ENCODE measurements at places on chromosomes 16 and 17.

DNA sequence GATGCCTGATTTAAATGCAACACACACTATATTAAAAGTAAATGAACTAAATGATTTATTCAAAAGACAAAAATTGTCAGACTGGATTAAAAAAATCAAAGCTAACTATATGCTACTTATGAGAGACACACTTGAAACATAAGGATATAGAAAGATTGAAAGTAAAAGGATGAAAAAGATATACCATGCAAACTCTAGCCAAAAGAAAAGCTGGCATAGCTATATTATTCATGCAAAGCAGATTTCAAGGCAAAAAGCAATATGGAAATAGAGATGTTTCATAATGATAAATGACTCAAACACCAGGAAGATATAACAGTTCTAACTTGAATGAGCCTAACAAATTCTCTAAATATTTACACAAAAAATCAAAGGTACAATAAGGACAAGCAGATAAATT is 149.2 kb downstream of the MYO1D start:
- DNase-seq: no peak

- no peak for DNase-seq
Observed at GRCh38 chr16:85573696-85574641, 39.2 kb upstream of the GSE1 start.

DNA sequence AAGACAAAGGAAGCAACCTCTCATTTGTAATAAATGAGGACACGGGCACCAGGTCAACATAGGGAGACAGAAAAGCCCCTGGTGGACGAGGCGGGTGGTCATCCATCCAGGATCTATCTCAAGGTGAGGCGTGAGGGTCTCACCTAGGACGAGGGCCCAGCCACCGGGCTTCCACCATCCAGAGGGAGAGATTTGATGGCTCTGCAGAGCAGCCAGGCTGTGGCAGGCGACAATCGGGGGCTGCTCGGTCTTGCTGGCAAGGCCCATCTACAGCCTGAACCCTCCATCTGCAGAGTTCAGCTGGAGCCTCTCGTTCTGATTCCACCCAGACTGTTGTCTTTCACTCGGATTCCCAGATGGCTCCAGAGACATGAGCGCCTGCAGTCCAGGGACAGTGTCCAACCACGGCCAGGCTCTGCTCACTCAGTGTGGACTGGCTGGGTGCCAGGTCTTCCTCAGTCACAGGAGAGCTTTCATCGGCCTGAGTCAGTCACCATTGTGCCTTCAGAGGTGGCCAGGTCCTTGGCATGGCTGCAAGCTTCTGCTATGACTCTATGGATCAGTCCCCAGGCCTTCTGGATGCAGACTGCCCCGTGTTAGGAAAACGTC is 5.9 kb downstream of the LITAFD start:
- no peak for DNase-seq

DNA sequence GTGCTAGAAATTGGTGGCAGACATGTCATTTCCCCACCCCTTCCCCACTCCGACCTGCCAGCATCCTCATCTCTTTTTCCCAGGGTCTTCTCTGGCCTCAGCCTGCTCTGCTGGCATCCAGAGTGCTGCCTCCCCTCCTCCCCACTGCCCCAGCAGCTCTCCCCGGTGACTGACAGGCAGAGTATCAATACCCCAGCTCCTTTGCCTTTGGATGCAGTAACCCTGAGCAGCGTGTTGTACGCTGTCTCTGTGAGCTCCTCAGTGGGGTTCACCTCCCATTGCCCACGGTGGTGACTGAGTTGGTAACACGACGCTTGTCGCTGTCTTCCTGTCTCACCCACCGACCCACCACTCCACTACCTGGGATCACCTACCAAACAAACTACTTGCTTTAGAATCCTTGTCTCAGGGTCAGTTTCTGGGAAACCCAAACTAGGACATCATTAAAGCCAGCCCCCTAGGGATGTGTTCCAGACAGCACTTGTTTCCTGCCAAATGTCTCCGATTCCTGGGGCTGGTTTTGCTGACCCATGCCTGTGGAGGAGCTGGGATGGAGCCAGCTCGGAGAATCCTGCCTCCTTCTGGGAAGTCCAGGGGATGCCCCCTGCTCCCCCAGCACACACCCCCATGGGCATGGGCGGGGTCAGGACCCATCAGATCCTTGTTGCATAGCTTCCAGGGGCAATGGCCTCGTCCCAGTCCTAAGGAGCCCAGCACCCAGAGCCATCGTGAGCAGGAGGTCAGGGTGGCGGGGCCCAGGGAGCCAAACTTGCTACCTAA is 8.3 kb upstream of the SBK1 start:
- no peak for DNase-seq

DNA sequence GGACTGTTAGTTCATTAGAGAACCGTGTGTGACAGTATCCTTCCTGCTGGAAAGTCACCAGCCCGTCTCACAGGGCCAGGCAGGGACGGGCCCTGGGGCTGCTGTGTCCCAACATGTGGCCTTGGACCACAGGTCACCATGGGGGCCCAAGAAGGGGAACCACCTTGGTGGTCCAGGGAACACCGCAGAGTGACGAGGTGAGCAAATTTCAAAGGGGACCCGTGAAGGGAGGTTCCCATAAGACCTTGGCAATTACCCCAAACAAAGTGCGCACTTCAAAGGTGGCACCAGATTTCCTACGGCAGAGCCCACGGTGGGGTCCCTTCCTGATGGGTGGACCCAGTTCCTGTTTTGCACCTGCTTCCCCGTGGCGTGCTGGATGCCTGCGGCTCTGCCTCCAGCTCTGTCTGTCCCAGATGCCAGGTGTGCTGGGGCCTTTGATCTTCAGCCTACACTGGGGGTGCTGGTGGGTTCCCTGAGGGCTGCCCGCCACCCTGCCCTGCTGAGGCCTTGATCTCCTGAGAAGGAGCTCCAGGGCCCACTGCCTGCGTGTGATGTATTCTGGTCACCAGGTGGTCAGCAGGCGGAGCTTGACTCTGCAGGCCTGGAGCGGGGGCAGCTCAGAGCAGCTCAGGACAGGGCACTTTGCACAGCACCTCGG is 27.0 kb downstream of the SLC7A5 start:
- DNase-seq: no peak

- peak; percentile 80 for DNase-seq
Observed at GRCh38 chr17:41801374-41802271, 10.1 kb downstream of the P3H4 start.

GRCh38 chr17:66426397-66427033 is 124.1 kb downstream of the PRKCA start:
- peak; percentile 30 for DNase-seq

GRCh38 chr17:44310188-44310587 is 1.8 kb downstream of the RUNDC3A start:
- no peak for DNase-seq

GRCh38 chr16:68760671-68761275 is 23.7 kb downstream of the CDH1 start:
- DNase-seq: no peak

GRCh38 chr17:79330696-79331095 is 256.1 kb downstream of the ENGASE start:
- no peak for DNase-seq

- DNase-seq: peak; percentile 51
Observed at GRCh38 chr16:67150833-67151396, at the start of gene B3GNT9. Gene B3GNT9, minus strand, starts transcription at chr16:67150998. Its CDS starts 513 bp downstream, at chr16:67150485.

GRCh38 chr16:35492225-35492624 is 2032.8 kb downstream of the TP53TG3F start:
- no peak for DNase-seq

- peak; percentile 99 for DNase-seq
Observed at GRCh38 chr17:63741408-63742173, at the start of gene STRADA. Gene STRADA, minus strand, starts transcription at chr17:63741799. Its CDS starts 13,430 bp downstream, at chr17:63728369.

- DNase-seq: peak; percentile 89
Observed at GRCh38 chr16:29745853-29746345, at the start of gene C16orf54. Gene C16orf54, minus strand, starts transcription at chr16:29745990. Its CDS starts 1,039 bp downstream, at chr16:29744951.

DNA sequence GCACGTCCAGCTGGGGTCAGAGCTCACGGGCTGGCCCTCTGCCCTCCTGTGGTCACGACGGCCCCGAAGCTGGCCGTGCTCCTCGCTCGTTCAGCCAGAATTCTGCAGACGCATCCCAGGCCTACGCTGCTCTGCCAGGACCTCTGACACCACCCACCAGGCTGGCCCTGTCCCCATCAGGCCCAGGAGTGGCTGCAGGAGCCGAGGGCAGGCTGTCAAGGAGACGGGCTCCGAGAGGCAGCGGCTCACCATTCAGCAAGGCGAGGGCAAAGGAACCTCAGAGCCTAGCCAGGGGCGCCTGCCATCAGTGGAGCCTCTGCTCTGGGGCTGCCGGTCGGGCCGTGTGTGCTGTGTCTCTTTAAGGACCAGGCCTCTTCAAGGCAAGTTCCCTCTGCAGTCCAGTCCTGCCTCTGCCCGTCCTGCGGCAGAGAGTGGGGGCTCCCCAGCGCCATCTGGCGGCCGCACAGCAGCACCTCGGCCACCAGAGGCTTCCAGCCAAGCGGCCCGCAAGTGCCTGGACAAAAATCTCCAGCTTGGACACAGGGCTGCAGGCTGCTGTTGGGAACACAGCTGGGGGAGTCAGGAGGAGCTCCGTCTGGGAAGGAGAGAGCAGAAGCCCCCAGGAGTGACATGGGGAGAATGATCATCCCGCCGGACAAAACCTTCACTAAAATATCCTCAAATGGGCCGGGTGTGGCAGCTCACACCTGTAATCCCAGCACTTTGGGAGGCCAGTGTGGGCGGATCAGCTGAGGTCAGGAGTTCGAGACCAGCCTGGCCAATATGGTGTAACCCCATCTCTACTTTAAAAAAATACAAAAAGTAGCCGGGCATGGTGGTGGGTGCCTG is 7.4 kb upstream of the ABR start:
- DNase-seq: peak; percentile 79

GRCh38 chr16:17683281-17683680 is 212.5 kb upstream of the XYLT1 start:
- DNase-seq: no peak

GRCh38 chr17:60231691-60232090 is 81.9 kb downstream of the CA4 start:
- no peak for DNase-seq

DNA sequence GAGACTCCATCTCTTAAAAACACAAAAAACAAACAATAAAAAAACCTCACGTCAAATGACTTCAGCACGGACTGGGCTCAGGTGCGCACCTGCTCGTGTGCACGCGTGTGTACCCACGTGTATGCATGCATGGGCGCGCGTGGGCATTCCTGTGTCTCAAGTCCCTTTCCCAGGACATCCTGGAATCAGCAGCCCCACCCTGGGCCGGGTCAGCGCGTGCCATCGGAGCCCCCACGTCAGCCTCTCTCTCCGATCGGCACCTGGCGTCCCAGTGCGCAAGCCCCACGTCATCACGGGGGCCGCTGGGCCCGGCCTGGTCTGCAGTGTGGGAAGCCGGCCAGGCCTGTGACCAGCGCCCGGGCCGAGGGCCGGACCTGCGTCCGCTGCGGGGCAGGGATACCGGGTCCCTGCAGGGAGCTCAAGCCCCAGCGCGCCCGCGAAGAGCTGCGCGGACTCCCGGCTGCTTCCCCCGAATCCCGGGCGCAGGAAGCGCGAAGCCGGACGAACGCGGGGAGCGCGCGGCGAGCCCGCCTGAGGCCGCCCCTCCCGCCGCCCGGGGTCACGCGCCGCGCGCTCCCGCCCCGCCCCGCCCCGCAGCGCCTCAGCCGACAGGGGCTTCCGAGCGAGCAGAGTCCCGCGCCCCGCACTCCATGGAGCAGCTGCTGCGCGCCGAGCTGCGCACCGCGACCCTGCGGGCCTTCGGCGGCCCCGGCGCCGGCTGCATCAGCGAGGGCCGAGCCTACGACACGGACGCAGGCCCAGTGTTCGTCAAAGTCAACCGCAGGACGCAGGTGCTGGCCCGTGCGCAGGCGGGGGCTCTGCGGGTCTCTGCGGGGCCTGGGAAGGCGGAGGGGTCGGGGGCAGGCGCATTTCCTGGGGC is at the start of gene FN3K:
Gene FN3K (plus strand): TSS at position 629 of the 880 bp plus-strand sequence. CDS start 22 bp downstream, at position 651.
- DNase-seq: peak; percentile 52

DNA sequence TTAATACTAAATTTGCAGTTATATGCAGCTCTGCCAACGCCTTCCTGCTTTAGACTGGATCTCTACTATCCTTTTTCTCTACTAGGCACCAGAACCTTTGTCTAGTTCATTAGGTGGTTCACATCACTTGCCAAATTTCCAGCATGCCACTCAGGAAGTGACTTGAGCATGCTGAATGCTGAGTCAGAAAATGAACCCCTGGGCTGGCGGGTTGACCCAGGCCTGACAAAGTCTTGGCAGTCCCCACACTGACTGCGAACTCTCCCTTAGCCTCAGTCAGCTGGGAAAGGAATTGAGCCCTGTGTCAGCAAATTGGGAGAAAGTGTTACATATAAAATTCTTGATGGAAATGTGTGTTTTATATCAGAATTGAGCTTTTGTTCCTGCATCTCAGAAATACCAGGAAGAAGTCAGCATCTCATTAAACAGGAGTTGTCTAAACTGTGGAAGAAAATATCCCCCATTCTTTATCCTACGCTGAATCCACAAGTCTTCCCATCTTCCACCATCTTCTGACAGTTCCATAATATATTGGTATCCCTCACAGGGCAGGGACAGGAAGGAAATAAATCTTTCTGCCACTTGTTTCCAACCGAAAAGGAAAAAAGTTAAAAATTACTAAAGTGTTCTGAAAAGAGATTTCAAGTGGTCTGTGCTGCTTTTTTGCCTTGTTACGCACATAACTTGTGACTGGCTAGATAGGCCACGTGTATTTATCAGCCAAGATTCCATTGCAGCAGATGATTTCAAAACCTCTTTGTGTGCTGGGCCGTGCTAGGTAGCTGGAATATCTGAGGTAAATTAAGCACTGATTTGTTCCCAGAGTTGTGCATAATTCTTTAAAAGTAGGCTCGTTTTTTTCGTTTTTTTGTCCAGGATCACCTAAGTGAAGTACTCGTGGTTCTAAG is 16.7 kb upstream of the SLC12A3 start:
- DNase-seq: no peak

DNA sequence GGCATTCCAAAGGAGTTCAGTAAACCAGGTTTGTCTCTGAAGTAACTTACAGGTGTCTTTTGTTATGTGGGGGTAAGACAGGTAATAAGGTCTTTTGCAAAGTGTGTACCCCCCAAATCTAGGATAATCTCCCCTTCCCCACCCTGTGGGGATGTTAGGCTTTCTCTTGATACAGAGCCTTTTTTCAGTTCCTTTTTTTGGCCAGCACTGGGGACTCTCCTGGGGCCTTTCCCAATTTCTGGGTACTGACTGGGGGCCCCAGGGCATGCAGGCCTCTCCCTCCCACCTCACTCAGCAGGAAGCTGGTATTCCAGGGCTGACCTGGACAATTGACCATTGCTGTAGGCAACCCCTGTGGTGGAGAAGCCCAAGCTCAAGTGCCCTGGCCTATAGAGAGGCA is 84.3 kb upstream of the IRX6 start:
- DNase-seq: no peak

DNA sequence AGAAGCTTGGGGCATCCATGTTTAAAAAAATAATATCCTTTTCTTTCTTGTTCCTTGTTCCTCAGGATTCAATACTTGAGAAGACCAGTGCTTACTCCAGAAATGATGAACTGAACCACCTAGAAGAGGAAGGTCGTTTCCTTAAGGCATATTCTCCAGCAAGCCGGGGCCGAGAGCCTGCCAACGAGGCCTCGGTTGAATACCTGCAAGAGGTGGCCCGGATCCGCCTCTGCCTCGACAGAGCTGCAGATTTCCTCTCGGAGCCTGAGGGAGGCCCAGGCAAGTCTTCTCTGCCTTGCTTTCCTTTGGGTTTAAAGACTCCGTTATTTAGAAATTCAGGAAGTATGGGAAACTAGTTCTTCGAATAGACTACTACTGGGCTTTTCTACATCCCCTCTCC is 42.5 kb upstream of the ENDOV start:
- DNase-seq: no peak

- no peak for DNase-seq
Observed at GRCh38 chr17:27217631-27218030, 76.3 kb upstream of the WSB1 start.

- DNase-seq: no peak
Observed at GRCh38 chr17:225551-225950, 44.1 kb upstream of the DOC2B start.

- DNase-seq: no peak
Observed at GRCh38 chr16:88392111-88392510, 9.4 kb downstream of the ZNF469 start.

Measured in activated T-cell treated with anti-CD3 and anti-CD28 coated beads, Interleukin-2, amount 50 U/mL, for 1 hour (primary cell).